ENCODE measurements at places on chromosomes 4 and X.

DNA sequence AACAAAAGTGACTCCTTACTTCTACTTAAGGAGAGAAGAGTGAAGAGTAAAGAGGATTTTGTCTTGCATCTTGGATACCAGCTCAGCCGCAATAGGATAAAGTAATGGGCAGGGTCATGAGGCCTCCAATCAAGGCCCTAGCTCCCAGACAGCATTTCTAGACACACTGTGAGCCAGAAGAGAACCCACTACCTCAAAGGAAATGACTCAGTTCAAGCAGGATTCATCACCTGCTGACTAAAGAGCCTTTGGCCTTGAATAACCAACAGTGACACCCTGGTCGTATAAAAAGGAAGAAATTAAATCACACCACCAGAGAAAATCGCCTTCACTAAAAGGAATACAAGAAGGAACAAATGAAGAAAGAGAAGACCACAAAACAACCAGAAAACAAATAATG lies 416.1 kb downstream of the PCDH18 start:
- no peak for DNase-seq

DNA sequence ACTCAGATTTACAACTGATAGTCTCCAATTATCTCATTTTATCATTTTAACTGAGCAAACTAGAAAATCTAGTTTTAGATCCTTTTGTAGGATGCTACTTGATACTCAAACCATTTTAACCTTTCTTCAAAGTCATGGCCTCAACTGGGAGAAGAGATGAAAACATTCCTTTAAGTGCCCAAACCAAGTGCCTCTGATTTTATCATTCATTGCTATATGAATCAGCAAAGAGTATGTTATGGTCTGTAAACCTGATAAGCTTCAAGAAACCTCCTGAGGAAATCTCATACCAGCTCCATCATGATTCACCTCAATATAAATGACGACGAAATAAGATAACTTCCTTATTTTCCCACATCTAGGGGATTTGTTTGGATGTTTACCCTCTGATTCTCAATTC lies 119.9 kb downstream of the FAM13A start:
- DNase-seq = no peak

DNA sequence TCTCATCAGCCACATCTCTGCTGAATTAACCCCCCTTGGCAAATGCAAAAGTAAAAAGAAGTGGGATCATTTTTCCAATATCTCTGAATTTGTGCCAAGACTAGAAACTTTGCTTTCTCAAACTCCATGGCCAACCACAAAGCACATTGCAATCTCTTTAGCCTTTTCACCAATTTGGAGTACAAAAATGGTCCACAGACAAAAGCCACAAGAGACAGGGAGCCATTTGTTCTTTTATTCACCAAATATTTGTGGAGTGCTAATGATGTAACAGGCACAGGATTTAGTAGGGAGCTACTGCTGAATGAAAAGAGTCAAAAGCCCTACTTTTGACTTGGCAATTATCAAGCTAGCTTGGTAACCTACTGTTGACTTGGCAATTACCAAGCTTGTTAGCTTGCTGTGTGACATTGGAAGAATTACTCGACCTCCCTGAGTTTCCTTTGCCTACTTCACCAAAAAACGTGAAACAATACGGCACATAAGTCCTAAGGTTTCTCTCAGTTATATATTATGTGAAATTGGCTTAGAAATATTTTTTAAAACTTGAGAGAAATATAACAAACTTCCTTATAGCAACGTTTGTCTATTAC lies 97.1 kb upstream of the KLF3 start:
- DNase-seq = no peak

DNA sequence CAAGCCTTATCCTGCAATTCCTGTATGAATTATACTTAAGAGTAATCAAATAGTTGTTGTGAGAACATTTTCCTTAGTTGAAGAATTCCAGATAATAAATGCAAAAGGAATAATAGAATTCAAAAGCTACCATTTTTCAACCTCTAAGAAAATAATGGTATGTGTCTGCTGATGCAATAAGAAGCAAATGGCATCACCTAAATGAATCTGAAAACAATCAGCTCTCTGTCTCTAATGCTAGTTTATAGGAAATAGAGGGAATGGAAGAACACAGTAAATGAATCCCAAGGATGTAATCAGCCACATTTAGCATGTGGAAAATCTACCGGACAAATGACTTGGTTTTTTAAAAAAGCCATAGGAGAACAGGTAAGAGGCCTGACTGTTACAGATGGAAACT lies 115.1 kb downstream of the DCHS2 start:
- no peak for DNase-seq

GRCh38 chrX:68644861-68645260 lies 2.6 kb upstream of the STARD8 start:
- no peak for DNase-seq

- no peak for DNase-seq
Measured at GRCh38 chrX:119073911-119074310, 1.1 kb downstream of the CT47C1 start.

- DNase-seq = no peak
Measured at GRCh38 chrX:106023947-106024346, 14.6 kb downstream of the SERPINA7 start.

DNA sequence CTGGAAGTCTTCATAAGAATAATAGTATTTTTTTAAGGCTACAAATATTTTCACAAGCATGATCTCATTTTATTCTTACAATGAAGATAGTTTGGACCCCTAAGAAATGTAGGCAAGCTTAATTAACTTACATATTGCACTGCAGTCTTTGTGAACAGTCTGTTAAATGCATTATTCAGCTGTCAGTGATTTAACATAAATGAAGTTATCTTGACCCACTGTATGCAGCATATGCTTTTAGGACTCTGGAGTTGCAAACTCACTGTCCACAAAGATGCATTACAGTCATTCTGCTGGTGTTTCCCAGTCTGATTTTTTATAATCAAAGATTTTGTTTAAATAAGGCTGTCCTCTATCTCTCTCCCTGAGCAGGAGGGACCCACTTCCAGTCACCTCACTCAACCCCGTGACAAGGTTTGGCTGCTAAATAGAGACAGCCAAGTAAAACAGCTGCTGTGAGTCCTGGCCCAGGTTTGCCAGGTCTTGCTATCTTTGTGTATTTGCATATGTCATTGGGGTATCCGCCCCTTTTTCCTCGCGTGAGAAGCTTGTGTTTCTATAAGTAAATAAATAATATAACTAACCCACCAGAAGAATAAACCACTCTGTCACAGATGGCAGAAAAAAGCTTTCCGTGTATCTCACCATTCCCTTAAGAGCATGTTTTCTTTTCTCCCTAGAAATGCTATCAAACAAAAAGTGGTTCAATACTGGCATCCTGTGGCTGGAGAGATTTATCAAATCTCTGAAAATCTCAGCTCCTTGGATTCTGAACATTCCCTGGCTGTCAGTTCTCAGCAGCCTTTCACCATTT lies 67.0 kb downstream of the SLC7A11 start:
- peak; percentile 45 for DNase-seq

- DNase-seq = no peak
Measured at GRCh38 chr4:140408974-140409373, 18.5 kb downstream of the CLGN start.

GRCh38 chrX:37666516-37666915 lies 19.1 kb upstream of the XK start:
- DNase-seq = no peak

DNA sequence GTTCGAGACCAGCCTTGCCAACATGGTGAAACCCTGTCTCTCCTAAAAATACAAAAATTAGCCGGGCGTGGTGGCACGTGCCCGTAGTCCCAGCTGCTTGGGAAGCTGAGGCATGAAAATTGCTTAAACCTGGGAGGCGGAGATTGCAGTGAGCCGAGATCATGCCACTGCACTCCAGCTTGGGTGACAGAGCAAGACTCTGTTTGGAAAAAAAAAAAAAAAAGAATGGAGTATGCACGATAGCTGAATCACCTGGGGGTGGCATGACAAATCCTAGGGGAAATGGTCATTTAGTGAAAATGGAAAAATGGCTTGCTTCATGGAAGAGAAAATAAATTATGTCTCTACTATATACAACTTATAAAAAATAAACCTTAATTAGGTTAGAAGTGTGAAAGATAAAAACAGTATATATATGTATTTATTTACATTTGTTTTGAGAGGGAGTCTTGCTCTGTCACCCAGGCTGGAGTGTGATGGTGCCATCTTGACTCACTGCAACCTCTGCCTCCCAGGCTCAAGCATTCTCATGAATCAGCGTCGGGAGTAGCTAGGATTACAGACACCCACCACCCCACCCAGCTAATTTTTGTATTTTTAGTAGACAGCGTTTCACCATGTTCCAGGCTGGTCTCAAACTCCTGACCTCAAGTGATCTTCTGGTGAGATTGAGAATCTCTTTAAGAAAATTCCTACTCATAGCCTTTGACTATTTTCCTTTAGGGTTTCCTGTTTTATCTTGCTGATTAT lies 19.3 kb upstream of the ING2 start:
- no peak for DNase-seq

- DNase-seq = peak; percentile 75
Measured at GRCh38 chr4:112145790-112146501, 692 bp downstream of the FAM241A start.

DNA sequence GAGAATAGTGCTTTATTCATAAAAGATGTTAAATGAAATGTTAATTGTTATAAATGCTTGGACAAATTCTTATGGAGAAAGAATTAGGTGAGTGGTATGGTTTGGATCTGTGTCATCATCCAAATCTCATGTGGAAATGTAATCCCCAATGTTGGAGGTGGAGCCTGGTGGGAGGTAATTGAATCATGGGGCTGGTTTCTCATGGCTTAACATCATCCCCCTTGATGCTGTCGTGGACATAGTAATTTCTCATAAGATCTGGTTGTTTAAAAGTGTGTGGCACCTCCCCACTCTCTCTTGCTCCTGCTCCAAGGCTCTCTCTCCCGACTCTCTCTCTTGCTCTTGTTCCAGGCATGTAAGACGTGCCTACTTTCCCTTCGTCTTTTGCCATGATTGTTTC lies 22.5 kb downstream of the GYPE start:
- DNase-seq = peak; percentile 10

- DNase-seq = no peak
Measured at GRCh38 chr4:6492861-6493657, 20.6 kb upstream of the PPP2R2C start.

GRCh38 chr4:15042529-15043167 lies 40.4 kb downstream of the CPEB2 start:
- no peak for DNase-seq

DNA sequence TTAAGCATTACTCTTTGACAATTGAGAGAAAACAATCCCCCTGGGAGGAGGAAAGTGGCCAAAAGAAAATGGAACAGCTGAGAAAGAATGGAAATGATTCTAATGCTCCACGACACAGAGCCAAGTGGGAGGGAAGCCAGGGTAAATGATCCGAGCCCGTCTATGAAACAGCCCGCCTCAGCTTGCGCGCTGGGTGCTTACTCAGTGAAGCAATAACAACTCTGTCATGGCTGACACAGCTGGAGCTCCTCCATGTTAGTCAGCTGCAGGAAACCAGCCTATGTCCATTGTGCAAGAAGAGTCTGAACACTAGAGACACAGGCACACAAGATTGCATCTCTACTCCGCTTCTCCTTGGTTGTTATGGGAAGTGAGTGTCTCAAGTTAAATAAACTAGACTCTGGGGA lies 19.3 kb downstream of the NOA1 start:
- DNase-seq = peak; percentile 66

GRCh38 chrX:11464380-11464779 lies 171.2 kb downstream of the AMELX start:
- DNase-seq = no peak

DNA sequence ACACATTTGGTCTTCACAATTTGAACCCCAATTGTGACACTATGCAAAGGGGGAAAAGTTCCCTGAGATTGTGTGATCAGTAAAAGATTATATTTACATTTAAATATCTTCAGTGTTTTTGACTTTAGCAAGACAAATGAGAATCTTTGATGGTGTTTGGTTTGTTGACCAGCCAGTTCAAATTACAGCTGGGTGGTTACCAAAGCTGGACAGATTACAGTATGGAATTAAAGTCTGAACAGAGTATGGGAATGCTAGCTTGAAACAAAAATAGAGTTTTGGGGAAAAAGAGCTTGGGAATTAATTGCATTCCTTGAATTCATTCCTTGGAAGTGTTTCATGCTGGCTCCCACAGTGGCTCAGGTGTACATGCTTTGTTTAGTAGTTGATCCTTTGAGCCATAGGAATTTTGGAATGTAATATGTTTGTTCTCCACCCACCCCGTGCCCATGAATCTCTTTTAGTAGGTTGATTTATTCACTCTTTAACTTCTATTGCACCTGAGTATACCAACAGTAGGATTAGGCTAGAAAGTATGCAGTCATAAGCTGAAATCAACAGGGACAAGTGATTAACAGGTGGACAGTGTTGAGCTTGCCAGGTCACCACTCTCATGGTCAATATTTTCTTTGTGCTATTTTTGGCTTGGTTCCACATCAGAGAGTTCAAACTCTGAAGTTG lies 81.1 kb upstream of the HELT start:
- DNase-seq = no peak

GRCh38 chr4:5866841-5867813 lies 25.8 kb downstream of the CRMP1 start:
- DNase-seq = no peak

GRCh38 chr4:170026253-170027021 lies at the start of gene MFAP3L:
TSS of gene MFAP3L (minus strand) at chr4:170026395. CDS start at chr4:170005877, 20,518 bp downstream.
- peak; percentile 90 for DNase-seq

- no peak for DNase-seq
Measured at GRCh38 chrX:44223150-44223549, 120.3 kb downstream of the EFHC2 start.

GRCh38 chr4:177159600-177159999 lies 150.1 kb upstream of the NEIL3 start:
- DNase-seq = no peak

DNA sequence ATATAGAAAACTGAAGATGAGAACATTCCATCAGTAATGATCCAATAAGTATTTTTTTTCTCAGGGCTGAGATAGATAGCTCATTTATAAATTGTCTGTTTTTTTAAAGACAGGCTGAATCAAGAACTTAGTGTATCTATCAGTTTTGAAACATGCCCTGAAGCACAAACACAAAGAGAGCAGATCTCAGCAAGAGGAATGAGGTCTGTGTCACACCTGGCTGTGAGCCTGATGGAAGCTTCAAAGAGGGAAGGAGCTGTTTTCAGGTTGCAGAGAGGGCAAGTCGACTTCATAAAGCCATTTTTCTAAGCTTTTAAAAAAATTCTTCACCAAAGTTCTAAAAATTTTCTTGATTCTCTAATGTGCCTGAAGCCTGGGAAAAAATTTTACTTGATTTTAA lies 434.9 kb downstream of the PDGFC start:
- DNase-seq = no peak

DNA sequence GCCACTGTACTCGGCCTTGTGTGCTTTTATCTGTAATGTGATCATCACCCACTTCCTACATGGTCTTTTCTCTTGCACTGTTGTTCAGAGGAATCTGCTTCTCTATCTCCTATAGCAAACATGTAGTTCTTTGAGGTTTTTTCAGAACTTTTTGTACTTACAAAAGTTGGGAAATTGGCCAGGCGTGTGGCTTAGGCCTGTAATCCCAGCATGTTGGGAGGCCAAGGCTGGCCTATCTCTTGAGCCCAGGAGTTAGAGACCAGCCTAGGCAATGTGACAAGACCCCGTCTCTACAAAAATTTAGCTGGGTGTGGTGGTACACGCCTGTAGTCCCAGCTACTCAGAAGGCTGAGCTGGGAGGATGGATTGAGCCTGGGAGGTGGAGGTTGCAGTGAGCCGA lies 30.4 kb downstream of the TAF1 start:
- DNase-seq = no peak

GRCh38 chr4:185358959-185359358 lies 36.8 kb downstream of the LRP2BP start:
- DNase-seq = no peak

- no peak for DNase-seq
Measured at GRCh38 chr4:21780148-21780547, 168.4 kb downstream of the KCNIP4 start.

Data from retina (tissue), 1 donor.